H1 (cell line): ENCODE measurements at places on chromosomes 3 and 15.

- no peaks in the 10 kb centered on the region for H3K36me3 ChIP-seq
- H3K27me3 ChIP-seq, result no peaks in the 10 kb centered on the region
- no peak overlapping the region for H3K4me3 ChIP-seq
- H3K27ac ChIP-seq, result no peak overlapping the region
- no peaks in the 10 kb centered on the region for H3K4me1 ChIP-seq
- no peak for DNase-seq
These were observed 203.3 kb downstream of the MBNL1 start for GRCh38 chr3:152471814-152472671.

DNA sequence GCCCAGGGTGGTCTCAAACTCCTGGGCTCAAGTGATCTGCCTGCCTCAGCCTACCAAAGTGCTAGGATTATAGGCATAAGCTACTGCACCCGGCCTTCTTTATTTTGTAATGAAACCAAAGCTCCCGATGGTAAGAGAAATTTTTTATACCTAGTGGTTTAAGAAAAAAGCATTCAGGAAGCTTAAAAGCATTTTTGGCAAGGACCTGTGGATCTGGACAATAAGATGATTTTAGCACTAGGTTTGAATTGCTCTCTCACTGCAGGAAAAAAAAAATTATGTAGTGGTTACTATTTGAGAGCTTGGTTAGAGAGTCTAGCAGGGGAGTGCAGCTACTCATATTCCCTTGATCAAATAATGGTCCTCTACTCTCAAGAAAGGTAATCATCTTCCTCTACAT lies 64.9 kb upstream of the PIK3R4 start:
- no peak for DNase-seq
- H3K36me3 ChIP-seq, result peaks cover 8% of the 10 kb centered on the region

DNA sequence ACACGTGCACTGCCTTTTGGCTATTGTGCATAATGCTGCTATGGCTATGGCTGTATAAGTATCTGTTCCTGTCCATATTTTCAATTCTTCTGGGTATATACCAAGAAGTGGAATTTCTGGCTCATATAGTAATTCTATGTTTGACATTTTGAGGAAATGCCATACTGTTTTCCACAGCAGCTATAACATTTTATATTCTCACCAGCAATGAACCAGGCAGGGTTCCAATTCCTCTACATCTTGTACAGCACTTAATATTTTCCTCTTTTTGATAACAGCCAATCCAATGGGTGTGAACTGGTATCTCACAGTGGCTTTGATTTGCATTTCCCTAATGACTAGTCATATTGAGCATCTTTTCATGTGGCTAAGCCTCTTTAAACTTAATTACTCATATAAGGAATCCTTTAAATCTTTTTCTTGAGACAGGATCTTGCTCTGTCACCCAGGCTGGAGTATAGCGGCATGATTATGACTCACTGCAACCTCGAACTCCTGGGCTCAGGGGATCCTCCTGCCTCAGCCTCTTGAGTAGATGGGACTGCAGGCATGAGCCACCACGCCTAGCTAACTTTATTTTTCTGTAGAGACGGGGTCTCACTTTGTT lies 38.1 kb upstream of the IGDCC4 start:
- H3K36me3 ChIP-seq, result peaks cover 39% of the 10 kb centered on the region
- H3K4me3 ChIP-seq, result no peak overlapping the region
- H3K27ac ChIP-seq, result no peak overlapping the region
- H3K27me3 ChIP-seq, result no peaks in the 10 kb centered on the region
- no peaks in the 10 kb centered on the region for H3K4me1 ChIP-seq

DNA sequence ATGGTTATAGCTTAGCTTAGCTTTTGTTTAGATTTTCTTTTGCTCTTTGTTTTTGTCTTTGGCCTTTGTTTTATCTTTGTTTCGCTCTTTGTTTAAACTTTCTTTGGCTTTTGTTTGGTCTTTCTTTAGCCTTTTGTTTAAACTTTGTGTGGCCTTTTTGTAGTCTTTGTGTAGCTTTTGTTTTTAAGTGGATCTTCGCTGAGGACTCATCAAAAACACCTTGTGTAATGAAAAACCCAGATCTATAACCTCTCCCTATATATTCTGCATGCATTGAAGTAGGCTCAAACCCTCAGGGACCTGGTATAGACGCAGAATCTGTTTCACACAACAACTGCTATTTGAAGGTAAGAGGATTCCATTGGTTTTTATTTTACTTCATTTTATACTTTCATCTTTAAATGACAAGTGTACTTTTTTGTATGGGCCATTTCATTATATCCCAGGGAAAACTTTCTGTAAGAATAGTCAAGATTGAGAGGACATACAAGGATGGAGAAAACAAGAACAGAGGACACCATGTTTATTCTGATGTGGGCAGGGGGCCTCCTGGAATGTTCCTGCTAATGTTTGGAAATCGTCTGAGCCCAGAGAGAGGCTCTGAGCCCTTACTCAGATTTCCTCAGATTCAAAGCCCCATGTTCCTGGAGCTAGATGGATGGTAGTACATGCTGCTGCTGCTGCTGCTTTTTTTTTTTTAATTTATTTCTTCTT lies at the start of gene MOBP:
Gene MOBP (plus strand): TSS at position 287 of the 714 bp plus-strand sequence. CDS start 34,390 bp downstream, outside the sequence.
- H3K4me1 ChIP-seq, result peaks cover 5% of the 10 kb centered on the region
- H3K4me3 ChIP-seq, result no peak within 1 kb of the TSS; the same call in 1 of the 2 replicates
- H3K36me3 ChIP-seq, result no peaks in the 10 kb centered on the region
- DNase-seq, result no peak
- no peak within 1 kb of the TSS for H3K27ac ChIP-seq

- H3K27ac ChIP-seq, result no peak overlapping the region
- no peaks in the 10 kb centered on the region for H3K36me3 ChIP-seq
- DNase-seq, result no peak
- no peaks in the 10 kb centered on the region for H3K27me3 ChIP-seq
- H3K4me1 ChIP-seq, result peaks cover 3% of the 10 kb centered on the region
These were observed 81.1 kb upstream of the MYZAP start for GRCh38 chr15:57510647-57511046.

DNA sequence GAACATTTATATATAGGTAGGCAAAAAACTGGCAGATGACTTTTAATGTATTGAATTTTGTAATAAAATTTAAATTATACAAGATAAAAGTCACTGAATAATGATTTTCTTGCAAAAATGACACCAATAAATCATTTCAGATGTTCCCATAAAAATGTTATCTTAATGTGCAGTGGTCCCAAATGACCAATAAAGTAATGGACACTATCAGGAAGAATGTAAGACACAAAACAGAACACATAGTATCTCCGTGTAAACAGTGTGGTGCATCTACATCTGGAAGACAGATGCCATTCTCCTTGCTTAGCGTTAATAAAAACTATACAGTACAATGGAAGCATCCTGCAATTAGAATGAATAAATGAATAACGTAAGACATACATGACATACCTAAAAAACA lies 41.5 kb downstream of the FGF7 start:
- H3K4me1 ChIP-seq, result no peaks in the 10 kb centered on the region
- no peaks in the 10 kb centered on the region for H3K27me3 ChIP-seq
- H3K4me3 ChIP-seq, result no peak overlapping the region
- H3K36me3 ChIP-seq, result no peaks in the 10 kb centered on the region

GRCh38 chr3:122258757-122259371 lies 66.2 kb upstream of the CSTA start:
- no peaks in the 10 kb centered on the region for H3K27me3 ChIP-seq
- no peak overlapping the region for H3K4me3 ChIP-seq
- DNase-seq, result peak; percentile 61
- no peaks in the 10 kb centered on the region for H3K4me1 ChIP-seq

- no peaks in the 10 kb centered on the region for H3K27me3 ChIP-seq
- H3K36me3 ChIP-seq, result peaks cover 5% of the 10 kb centered on the region; the same call in 1 of the 2 replicates
- no peaks in the 10 kb centered on the region for H3K4me1 ChIP-seq
These were observed 28.2 kb downstream of the DAG1 start for GRCh38 chr3:49498239-49498638.

- no peak for DNase-seq
- H3K36me3 ChIP-seq, result no peaks in the 10 kb centered on the region
- H3K4me1 ChIP-seq, result peaks cover under 1% of the 10 kb centered on the region
These were observed 407.1 kb upstream of the MCTP2 start for GRCh38 chr15:93823971-93824913.

GRCh38 chr3:48057521-48057920 lies 41.3 kb upstream of the MAP4 start:
- H3K4me3 ChIP-seq, result no peak overlapping the region
- H3K27ac ChIP-seq, result no peak overlapping the region
- no peaks in the 10 kb centered on the region for H3K36me3 ChIP-seq
- DNase-seq, result no peak
- no peaks in the 10 kb centered on the region for H3K4me1 ChIP-seq

- H3K27ac ChIP-seq, result no peak overlapping the region
- no peaks in the 10 kb centered on the region for H3K4me1 ChIP-seq
- H3K27me3 ChIP-seq, result no peaks in the 10 kb centered on the region
- H3K4me3 ChIP-seq, result no peak overlapping the region
- no peaks in the 10 kb centered on the region for H3K36me3 ChIP-seq
These were observed 307.0 kb upstream of the DPPA4 start for GRCh38 chr3:109644332-109644731.

- no peak overlapping the region for H3K27ac ChIP-seq
- no peaks in the 10 kb centered on the region for H3K4me1 ChIP-seq
These were observed 7.6 kb upstream of the GRAMD1C start for GRCh38 chr3:113831103-113831355.

GRCh38 chr3:15794303-15794771 lies 3.4 kb downstream of the ANKRD28 start:
- H3K27me3 ChIP-seq, result no peaks in the 10 kb centered on the region
- H3K36me3 ChIP-seq, result no peaks in the 10 kb centered on the region
- DNase-seq, result no peak
- H3K4me3 ChIP-seq, result no peak overlapping the region
- peaks cover 7% of the 10 kb centered on the region for H3K4me1 ChIP-seq
- H3K27ac ChIP-seq, result no peak overlapping the region

GRCh38 chr3:34793057-34793456 lies 846.3 kb upstream of the ARPP21 start:
- DNase-seq, result no peak
- no peaks in the 10 kb centered on the region for H3K4me1 ChIP-seq
- no peak overlapping the region for H3K27ac ChIP-seq
- no peaks in the 10 kb centered on the region for H3K27me3 ChIP-seq
- no peak overlapping the region for H3K4me3 ChIP-seq

GRCh38 chr15:101177866-101178265 lies 74.0 kb downstream of the CHSY1 start:
- no peak overlapping the region for H3K4me3 ChIP-seq
- no peaks in the 10 kb centered on the region for H3K36me3 ChIP-seq
- no peak for DNase-seq
- H3K4me1 ChIP-seq, result peaks cover 4% of the 10 kb centered on the region; the same call in 1 of the 2 replicates
- no peak overlapping the region for H3K27ac ChIP-seq

- H3K27ac ChIP-seq, result no peak overlapping the region
- no peaks in the 10 kb centered on the region for H3K27me3 ChIP-seq
These were observed 204.6 kb upstream of the NR2F2 start for GRCh38 chr15:96125721-96126415.

DNA sequence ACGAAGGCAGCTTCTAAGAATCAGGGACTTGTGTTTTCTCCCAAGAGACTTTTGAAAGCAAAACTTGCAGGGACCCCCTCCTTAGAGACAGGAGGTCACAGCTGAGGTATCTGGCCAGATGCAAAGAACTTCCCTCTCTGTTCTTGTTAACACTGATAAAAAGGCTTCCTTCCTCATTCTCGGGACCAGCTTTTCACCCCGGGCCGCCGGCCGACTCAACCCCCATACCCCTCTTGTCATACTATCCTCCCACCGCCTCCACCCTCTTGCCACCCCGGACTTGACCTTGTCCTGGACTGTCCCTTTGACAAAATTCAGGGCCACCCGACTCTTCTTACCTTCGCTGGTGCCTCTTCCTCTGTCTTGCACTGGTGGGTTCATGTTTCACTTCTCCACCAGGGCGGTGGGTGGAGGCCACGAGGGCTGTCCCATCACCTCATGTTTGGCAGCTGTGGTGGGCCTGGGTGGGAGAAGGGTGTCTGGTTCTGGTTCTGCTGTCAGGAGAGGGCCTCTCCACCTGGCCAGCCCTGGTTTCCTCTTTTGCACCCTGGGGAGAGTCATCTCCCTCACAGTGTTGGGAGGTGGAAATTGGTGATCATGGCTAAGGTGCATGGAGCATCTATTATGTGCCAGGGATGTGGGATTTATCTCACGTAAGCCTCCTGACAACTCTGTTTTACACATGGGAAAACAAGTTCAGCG lies 32.5 kb downstream of the BHLHE40 start:
- no peaks in the 10 kb centered on the region for H3K4me1 ChIP-seq
- no peak for DNase-seq
- no peak overlapping the region; the same call in 1 of the 2 replicates for H3K27ac ChIP-seq
- H3K4me3 ChIP-seq, result no peak overlapping the region
- H3K27me3 ChIP-seq, result no peaks in the 10 kb centered on the region
- H3K36me3 ChIP-seq, result no peaks in the 10 kb centered on the region

GRCh38 chr3:138740072-138740471 lies 94.7 kb downstream of the PIK3CB start:
- no peaks in the 10 kb centered on the region for H3K27me3 ChIP-seq
- H3K4me3 ChIP-seq, result no peak overlapping the region
- no peak overlapping the region for H3K27ac ChIP-seq

- no peak overlapping the region for H3K4me3 ChIP-seq
- no peaks in the 10 kb centered on the region for H3K4me1 ChIP-seq
- no peak overlapping the region for H3K27ac ChIP-seq
- no peaks in the 10 kb centered on the region for H3K27me3 ChIP-seq
- H3K36me3 ChIP-seq, result peaks cover 25% of the 10 kb centered on the region; the same call in 1 of the 2 replicates
These were observed 539.6 kb upstream of the CCDC54 start for GRCh38 chr3:106837616-106838015.

- DNase-seq, result no peak
- H3K4me3 ChIP-seq, result no peak overlapping the region
- H3K27me3 ChIP-seq, result no peaks in the 10 kb centered on the region
- H3K4me1 ChIP-seq, result no peaks in the 10 kb centered on the region
- no peak overlapping the region for H3K27ac ChIP-seq
These were observed 507.0 kb downstream of the TBL1XR1 start for GRCh38 chr3:176690083-176690869.

DNA sequence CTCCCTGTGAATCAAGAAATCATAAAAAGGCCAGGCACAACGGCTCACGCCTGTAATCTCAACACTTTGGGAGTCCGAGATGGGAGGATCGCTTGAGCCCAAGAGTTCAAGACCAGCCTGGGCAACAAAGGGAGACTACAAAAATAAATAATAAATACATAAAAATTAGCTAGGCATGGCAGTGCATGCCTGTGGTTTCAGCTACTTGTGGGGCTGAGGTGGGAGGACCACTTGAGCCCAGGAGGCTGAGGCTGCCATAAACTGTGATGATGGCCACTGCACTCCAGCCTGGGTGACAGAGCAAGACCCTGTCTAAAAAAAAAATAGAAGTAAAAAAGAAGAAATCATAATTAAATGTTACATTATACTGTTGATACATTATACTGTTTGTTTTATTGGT lies 28.0 kb upstream of the DCUN1D1 start:
- no peak overlapping the region for H3K27ac ChIP-seq
- no peak for DNase-seq
- no peak overlapping the region for H3K4me3 ChIP-seq
- peaks cover 5% of the 10 kb centered on the region; the same call in 1 of the 2 replicates for H3K4me1 ChIP-seq
- no peaks in the 10 kb centered on the region for H3K27me3 ChIP-seq

GRCh38 chr3:114697401-114697800 lies 403.6 kb downstream of the TIGIT start:
- DNase-seq, result no peak
- H3K4me1 ChIP-seq, result peaks cover 4% of the 10 kb centered on the region; the same call in 1 of the 2 replicates
- H3K27me3 ChIP-seq, result no peaks in the 10 kb centered on the region
- H3K4me3 ChIP-seq, result no peak overlapping the region
- no peak overlapping the region for H3K27ac ChIP-seq
- no peaks in the 10 kb centered on the region for H3K36me3 ChIP-seq

GRCh38 chr15:24955531-24955921 lies 739 bp downstream of the SNRPN start:
- no peaks in the 10 kb centered on the region; the same call in 1 of the 2 replicates for H3K36me3 ChIP-seq
- H3K4me3 ChIP-seq, result peak overlapping the region; percentile 72
- no peaks in the 10 kb centered on the region for H3K27me3 ChIP-seq
- peak overlapping the region; percentile 84 for H3K27ac ChIP-seq
- no peaks in the 10 kb centered on the region for H3K4me1 ChIP-seq
- no peak for DNase-seq
